ENCODE measurements at places on chromosomes 7 and 10.

GRCh38 chr7:114182837-114183236 lies 231.8 kb upstream of the FOXP2 start:
- no peak for DNase-seq

GRCh38 chr7:904847-905246 lies 28.5 kb downstream of the GET4 start:
- no peak for DNase-seq

- DNase-seq, result no peak
These were observed 116.6 kb downstream of the PTPN20 start for GRCh38 chr10:47027784-47028260.

GRCh38 chr7:46850563-46851330 lies 731.2 kb downstream of the TNS3 start:
- no peak for DNase-seq

- DNase-seq, result no peak
These were observed 486.3 kb downstream of the ACTR3B start for GRCh38 chr7:153245809-153246208.

- DNase-seq, result no peak
These were observed 97.0 kb downstream of the TPK1 start for GRCh38 chr7:144738708-144739314.

DNA sequence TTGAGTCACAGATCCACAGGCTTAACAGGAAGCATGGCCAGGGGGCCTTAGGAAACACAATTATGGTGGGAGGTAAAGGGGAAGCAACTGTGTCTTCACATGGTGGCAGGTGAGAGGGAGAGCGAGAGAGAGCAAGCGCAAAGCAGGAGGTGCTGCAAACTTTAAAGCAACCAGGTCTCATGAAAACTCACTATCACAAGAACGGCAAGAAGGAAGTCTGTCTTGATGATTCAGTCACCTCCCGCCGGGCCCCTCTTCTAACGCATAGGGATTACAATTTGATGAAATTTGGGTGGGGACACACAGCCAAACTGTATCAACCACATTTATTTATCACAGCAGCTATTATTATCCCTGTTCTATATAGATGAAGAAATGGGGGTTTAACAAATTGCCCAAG lies 201.6 kb downstream of the DPP6 start:
- no peak for DNase-seq

- no peak for DNase-seq
These were observed 108.6 kb downstream of the TMEM130 start for GRCh38 chr7:98761225-98761624.

GRCh38 chr7:39582536-39582935 lies 16.3 kb downstream of the YAE1 start:
- DNase-seq, result no peak

GRCh38 chr10:66819691-66820090 lies 106.1 kb upstream of the LRRTM3 start:
- DNase-seq, result no peak

GRCh38 chr7:30764030-30764975 lies 6.9 kb upstream of the MINDY4 start:
- DNase-seq, result peak; percentile 25

DNA sequence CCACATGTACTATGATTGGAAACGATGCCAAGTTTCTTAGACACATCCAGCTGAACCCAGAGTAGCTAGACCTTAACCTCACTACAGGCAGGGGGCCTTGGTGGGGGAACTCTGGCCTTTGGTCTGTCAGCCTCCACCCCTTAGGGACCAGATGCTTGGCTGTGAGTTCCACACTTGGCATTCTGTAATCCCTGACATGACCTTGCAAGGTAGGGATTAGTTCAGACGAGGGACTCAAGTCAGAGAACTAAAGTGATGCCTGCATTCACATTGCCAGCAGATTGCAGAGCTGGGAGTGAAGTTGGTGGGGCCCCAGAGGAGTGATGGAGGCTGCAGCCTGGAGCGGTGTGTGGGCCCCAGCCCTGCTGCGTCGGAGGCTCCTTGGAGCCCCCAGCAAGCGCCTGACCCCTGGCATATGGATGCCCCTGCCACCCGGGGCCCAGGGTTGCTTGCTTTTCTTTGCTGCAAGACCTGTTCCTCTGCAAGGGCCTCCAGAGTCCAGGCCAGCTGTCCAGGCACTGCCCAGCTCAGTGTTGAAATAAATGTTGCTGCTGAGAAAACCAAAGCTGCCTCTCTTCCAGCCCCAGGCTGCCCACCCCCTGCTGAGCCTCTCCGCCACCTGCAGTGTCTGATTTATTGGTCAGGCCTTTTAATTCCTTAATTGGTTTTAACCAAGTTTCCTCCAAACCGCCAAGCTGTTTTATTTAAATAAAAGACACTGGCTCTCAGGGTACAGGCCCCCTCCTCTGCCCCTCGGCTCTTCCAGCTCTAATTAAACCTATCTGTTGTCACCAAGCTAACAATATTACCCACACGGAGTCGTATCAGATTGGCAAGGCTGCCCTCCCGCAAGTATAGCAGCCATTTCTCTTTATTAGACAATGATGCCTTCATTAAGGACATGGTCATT lies 4.7 kb downstream of the NPTX2 start:
- no peak for DNase-seq

DNA sequence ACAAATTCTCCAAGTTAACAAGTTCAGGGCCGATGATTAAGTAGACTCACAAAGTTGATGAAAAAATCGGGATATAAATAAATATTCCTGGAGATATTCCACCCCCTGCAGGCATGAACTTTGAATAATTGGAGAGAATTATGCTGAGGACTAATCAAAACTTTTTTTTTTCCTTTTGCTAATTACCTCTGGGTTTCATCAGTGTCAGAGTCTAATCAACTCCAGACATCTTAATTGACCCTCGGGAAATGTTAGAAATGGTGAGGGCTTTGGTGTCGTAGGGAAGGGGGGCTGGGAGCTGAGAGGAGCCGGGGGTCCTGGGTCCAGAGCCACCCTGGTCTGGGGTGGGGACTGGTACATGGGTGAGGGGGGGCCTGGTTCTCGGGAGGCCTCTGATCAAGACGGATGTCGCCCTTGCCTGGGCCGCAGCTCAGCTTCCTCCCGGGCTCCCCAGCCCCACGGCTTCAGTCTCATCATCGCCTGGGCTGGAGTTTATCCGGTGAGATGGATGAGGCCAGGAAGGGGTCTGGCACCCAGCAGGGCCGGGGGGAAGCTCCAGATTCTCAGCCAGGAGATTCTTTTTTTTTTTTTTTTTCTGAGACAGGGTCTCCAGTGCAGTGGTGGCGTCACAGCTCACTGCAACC lies 30.4 kb upstream of the ELFN1 start:
- DNase-seq, result no peak

- DNase-seq, result no peak
These were observed 60.0 kb upstream of the CYP2C18 start for GRCh38 chr10:94623572-94623971.

- DNase-seq, result peak; percentile 44
These were observed 704 bp upstream of the ERLIN1 start for GRCh38 chr10:100186253-100187212.

- no peak for DNase-seq
These were observed 78.0 kb upstream of the AMPH start for GRCh38 chr7:38709123-38709522.

DNA sequence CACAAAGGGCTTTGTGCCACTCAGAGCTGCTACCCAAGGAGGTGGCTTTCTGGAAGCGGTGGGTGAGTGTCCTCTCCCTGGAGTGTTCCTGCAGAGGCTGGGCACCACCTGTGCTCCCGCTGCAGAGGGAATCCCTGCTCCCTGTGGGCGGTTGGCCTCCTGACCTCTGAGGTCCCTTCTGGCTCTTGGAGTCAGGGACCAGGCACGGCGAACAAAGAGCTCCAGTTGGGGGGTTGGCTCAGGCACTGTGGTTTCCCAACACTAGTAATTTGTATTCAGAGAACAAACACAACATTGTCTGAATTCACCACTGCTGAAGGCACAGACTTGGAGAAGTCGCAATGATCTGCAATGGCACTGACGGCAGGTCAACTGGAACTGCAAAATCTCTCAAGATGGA lies 328.9 kb downstream of the PRPF18 start:
- no peak for DNase-seq

- DNase-seq, result no peak
These were observed 108.0 kb upstream of the HABP2 start for GRCh38 chr10:113444766-113445365.

DNA sequence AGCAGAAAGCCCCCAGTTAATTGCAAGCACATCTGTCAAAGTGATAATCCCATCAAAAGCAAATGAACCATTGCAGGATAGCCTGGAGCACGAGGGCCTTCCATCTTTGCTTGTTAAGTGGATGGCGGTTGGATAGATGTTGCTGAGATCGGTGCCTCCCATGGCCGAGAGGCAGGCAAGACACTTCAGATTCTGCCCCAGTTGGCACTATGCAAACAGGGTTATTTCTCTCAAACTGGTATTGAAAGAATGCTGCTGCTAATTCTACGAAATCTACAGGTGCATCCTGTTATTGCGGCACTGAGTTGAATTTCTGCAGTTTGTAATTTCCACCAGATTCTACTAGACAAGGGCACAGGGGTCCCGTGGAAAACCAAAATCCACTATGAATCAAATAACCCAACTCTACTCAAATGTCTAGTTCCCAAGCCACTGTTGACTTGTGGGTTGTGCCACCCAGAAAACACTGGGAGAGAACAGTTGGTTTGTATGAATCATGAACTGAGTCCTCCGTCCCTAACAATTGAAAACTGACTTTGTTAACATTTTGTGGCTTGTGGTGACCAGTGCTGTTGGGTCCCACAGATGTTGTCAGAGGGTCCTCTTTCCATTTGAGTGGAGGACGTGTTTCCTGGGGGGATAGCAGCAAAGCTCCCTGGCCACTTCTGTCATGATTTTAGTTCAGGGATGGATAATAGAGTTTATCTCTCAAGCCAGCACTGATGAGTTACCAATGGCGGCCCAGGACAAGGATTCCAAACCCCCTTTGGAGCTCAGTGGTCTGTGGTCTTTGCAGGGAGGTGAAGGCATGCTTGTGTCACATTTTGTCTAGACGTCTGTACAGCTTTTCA lies 7.1 kb upstream of the IL2RA start:
- no peak for DNase-seq

DNA sequence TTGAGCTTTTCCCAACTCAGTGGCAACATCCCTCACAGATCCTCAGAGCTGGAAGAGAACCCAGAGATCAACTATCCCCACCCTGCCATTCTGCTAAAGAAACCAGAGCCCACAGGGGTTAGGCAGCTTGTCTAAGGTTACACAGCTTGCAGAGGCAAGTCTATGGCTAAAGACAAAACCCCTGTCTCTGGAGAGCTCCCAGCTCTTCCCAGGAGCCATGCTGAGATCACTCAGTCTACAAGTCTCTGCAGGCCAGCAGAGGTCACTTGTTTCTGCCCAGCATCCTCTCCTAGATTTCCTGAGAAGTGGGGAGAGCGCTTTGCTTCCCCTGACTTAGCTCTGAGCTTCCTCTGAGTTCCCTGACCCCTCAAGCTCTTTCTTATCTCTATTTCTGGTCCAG lies 28.5 kb upstream of the LOXL4 start:
- DNase-seq, result no peak

GRCh38 chr10:112295853-112296830 lies 12.9 kb downstream of the TECTB start:
- DNase-seq, result no peak

DNA sequence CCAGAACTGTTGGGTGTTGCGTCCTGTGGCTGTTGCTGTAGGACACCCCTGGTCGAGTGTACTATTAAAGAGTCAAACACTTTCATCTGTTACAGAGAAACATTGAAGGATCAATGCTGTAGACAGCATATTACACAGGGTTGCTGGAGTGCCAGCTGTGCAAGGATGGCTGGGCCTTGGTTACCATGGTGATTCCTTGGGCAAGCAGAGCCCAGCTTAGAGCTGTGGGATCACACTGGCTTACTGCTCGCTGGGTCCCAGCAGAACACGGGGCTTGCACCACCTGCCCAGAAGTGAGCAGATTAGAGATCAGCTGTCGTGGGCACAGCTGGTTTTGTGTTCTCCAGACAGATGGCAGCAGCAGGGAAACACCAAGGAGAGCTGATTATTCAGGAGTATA lies 76.0 kb downstream of the GPR141 start:
- no peak for DNase-seq

DNA sequence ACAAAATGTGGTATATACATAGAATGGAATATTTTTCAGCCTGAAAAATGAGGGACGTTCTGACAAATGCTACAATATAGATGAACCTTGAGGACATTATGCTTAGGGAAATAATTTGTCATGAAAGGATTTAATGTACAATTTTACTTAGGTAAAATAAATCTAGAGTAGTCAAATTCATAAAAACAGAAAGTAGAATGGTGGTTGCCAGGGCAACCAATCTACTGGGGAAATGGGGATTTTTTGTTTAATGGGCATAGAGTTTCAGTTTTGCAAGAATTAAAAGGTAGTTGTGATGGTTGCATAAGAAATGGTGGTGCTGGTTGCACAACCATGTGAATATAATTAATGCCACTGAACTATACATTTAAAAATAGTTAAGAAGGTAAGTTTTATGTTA lies 296.0 kb upstream of the SP4 start:
- DNase-seq, result no peak

- peak; percentile 17 for DNase-seq
These were observed 29.4 kb downstream of the LSMEM1 start for GRCh38 chr7:112510001-112510742.

DNA sequence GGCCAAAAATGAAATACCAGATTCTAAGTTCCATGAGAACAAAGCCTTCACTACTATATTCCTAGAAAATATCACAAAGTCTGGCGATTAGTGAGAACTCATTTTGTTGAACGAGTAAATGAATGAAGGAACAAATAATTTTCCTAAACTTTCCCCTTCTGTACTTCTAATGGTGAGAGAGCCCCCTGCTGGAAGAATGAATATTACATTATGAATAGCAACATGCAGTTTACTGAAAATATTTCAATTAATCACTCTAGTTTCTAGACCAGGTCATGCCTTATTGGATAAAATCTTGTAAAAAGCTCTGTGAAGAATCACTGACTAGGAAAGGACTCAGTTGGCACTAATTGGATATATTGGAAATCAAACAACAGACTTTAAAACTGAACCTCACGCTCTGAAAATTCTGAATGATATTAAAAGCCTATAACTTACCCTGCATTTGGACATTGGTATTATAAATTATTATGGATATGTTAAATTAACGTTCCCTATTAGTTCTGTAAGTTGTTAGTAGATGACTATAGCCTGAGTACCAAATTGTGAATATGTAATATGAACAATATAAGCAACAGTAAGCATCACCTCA lies 32.4 kb upstream of the MTPN start:
- DNase-seq, result no peak

GRCh38 chr7:26356229-26356628 lies 64.6 kb downstream of the SNX10 start:
- no peak for DNase-seq

DNA sequence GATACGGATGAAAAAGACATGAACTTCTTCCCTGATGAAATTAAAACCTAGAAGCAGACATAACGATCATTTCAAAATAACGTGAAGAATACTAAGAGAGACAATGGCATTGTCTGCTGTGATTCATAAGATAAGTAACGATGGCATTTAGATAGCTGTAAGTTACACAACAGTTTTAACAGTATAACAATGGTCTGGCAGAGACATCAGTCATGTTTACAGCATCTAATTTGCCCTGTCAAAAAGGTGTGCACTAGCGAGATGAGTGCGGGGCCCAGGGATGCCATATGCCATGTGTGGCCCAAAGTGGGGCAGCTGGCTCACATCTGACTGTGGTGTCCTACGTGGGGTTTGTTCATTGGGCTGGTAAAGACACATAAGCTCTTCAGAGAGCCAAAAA lies 55.7 kb upstream of the RHEB start:
- DNase-seq, result no peak

- DNase-seq, result no peak
These were observed 129.3 kb downstream of the NRCAM start for GRCh38 chr7:108326938-108327337.
